Kasumi-1 (cell line): ENCODE measurements at places on chromosomes 2 and 18.

DNA sequence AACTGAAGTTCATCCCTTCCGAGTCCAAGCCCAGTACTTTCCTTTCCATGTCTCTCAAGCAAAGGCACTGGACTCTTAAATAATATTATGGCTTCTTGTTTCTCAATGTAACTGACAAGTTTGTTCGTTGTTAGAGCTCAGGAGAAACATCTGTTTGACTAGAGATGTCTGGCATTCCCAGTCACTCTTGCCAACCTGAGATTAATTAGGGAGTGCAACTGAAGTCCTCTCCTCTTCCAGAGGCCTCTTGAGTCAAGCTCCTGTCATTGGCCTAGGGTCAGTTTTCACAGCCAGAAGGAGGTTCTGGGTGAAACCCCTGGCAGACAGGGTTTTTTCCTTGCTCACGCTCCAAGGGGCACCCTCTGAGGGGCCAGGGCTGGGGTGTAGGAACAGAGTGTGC is 196.1 kb downstream of the AGPS start:
- no peak for DNase-seq

DNA sequence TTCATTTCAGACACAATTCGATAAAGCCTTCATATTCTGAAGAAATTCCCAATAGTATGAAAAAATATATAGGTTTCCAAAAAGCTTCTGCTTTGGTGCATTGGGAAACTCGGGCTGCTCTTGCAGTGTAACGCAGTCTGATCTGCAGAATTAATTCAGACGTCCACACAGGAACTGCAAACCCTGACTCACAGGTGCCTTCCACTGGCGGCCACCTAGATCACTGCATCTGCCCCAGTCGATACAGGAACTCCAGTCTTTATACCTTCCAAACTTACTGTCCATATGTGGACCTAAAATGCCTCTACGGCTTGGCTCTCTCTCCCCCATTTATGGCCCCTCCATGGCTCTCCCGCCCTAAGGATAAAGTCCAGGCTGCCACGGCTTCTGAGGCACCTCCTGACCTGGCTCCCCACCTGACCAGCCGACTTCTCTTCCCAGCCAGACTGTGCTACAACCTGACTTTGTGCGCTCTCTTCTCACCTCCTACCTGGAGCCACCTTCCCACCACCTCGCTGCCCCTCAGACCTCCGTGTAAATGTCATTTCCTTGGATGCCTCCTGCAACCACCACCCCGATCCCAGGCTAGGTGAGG is 39.7 kb downstream of the L3MBTL4 start:
- DNase-seq: no peak

- DNase-seq: no peak
Observed at GRCh38 chr2:74702001-74702715, 48.1 kb downstream of the SEMA4F start.

- no peak for DNase-seq
Observed at GRCh38 chr2:5563411-5563810, 128.8 kb upstream of the SOX11 start.

DNA sequence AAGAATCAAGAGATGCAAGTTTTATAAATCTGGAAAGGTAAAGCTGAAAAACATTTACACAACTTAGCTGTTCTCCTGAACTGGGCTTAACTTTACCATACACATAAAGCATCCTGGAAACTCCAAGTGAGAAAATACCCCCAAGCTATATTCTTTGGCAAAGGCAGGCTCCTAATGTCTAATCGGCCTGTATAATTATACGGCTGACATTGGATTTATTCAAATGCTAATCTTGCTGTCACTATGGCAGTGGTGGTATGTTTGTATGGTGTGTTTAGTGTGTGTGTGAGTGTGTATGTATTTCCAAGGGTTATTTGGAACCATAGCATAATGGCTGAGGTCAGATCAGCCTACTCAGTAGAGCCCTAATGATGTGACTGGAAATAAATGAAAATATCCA is 1031.8 kb upstream of the ZEB2 start:
- no peak for DNase-seq

GRCh38 chr2:228798458-228799207 is 472.5 kb downstream of the PID1 start:
- no peak for DNase-seq

DNA sequence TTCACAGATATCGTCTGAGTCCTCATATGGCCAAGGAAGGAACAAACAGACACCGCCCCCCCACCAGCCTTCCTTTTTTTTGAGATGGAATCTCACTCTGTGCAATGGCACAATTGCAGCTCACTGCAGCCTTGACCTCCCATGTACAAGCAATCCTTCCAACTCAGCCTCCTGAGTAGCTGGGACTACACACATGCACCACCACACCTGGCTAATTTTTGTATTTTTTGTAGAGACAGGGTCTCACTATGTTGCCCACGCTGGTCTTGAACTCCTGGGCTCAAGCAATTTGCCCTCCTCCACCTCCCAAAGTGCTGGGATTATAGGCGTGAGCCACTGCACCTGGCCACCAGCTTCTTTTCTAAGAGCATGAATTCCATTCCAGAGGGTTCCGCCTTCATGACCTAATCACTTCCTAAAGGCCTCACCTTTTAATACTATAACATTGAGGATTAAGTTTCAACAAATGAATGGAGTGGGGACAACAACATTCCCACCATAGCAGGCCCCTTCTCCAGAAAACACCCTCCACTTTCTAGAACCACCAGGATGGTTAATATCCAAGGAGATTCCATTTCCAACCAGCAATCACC is 2.2 kb upstream of the TMBIM1 start:
- DNase-seq: no peak

DNA sequence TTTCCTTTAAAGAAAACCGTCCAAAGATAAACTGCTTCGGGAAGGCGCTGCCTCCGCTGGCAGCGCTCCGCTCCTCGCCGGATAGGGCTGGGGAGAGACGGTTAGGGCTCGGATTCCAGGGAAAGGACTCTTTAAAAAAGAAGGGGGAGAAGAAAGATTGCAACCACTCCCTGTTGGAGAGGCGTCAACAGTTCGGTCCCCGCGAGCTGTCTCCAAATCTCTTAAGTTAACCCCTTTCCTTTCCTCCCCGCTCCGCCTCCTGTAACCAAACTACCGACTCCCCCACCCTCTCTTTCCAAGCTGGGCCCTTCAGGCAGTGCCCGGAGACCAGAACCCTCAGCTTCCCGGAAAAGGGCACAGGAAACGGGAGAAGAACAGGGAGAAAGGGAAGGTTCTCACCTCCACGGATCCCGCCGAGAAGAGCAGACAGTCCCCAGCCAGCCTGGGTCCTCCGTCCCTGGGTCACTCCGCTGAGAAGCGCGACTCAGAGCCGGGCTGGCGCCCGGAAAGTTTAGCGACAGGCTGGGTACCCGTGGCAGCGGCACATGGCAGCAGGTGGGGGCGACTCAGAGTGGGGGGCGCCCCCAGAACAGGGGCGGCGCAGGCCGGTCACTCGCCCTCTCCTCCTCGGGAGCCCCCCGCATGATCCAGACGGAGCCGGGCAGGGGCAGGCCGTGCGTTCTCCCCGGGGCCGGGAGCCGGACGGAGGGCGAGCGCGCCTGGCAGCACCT is 675 bp downstream of the FZD5 start:
- DNase-seq: peak; percentile 16

- DNase-seq: no peak
Observed at GRCh38 chr2:65072181-65072970, 16.2 kb downstream of the CEP68 start.

DNA sequence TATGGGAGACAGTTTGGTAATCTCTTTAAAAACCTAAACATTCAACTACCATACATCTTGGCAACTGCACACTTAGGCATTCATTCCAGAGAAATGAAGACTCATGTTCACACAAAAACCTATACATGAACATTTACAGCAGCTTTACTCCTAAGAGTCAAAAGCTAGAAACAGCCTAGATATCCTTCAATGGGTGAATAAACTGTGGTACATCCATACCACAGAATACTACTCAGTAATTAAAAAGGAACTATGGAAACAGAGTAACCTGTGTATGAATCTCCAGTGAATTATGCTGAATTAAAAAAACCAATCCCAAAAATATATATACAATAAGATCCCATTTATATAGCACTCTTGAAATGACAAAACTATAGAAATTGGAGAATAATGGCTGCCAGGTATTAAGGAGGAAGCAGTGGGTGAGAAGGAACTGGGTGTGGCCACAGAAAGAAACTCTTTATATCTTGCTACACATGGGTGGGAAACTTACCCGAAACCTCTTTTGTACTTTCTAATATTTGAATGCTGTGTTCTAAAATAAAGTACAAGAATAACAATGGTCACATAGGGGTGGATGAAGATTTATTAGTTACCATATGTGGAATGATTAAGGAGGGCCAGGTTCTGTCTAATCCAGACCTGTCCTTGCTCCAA is 13.7 kb downstream of the SESTD1 start:
- no peak for DNase-seq

GRCh38 chr18:58511897-58512581 is 116.9 kb downstream of the ALPK2 start:
- no peak for DNase-seq

GRCh38 chr2:54408288-54408687 is 47.8 kb upstream of the SPTBN1 start:
- no peak for DNase-seq

- no peak for DNase-seq
Observed at GRCh38 chr2:120847700-120848321, 112.1 kb downstream of the GLI2 start.
